ENCODE measurements at places on chromosomes 4 and X. TPM values are rescaled to one million over a fixed set of nuclear protein-coding genes. Genes with fewer than 3 reads are reported as not detected.

DNA sequence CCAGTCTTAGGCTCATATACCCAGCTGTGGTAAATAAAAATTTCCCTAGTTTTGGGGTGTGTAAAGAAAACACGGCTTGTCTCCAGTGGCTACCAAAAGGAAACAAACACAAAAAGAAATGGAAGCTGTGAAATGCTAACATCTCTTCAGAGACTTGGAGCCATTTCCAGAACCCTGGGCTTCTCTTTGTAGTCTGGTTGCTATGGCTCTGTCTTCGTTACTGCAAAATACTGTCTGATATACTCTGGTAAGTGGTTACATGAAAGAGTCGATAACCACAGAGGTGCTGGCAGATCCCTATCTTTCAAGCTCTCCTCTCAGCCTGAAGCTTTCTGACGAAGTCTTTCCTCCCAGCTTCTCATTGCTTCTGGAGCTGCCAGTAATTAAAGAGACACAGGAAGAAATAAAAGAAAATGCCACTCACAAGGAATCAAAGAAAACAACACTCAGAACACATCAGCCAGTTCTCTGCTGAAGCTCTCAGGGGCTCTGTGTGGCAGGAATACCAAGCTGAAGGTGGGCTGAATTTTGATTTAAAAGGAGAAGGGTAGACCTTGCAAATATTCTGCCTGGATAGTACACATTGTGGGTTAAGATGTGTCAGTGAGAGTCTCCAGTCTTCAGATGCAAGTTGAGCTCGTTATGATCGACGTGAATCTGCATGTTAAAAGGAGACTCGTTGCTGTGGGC, 107.6 kb upstream of the FAM9C start:
- H3K4me1 ChIP-seq: peaks cover 9% of the 10 kb centered on the region
- peaks cover 12% of the 10 kb centered on the region for H3K36me3 ChIP-seq
- no peak for DNase-seq
- H3K27ac ChIP-seq: no peak overlapping the region

- H3K27ac ChIP-seq: peak overlapping the region; percentile 72
- H3K4me3 ChIP-seq: no peak overlapping the region
- DNase-seq: peak; percentile 27
- peaks cover 9% of the 10 kb centered on the region for H3K36me3 ChIP-seq
- H3K27me3 ChIP-seq: peaks cover 2% of the 10 kb centered on the region
These were observed 53.8 kb downstream of the VSIG4 start for GRCh38 chrX:65985922-65986588.

DNA sequence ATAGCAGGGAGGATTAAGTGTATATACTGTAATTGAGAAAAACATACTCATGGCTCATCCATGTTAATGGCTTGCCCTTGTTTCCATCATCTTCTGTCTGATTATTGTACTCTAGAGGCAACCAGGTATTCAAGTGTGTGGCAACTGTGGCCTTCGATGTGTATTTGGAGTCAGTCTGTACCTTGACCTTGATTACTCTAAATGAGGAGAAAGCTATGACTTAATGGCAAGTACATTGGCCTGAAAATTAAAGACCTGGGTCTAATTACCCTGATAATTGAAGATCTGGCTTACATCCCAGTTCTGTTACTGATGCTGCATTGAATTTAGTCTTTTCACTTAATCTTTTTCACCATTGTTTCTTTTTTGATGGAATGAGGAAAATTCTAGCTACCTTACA, 409.2 kb downstream of the CCSER1 start:
- H3K27ac ChIP-seq: no peak overlapping the region
- no peaks in the 10 kb centered on the region for H3K4me1 ChIP-seq
- peaks cover 2% of the 10 kb centered on the region for H3K27me3 ChIP-seq
- no peaks in the 10 kb centered on the region for H3K36me3 ChIP-seq

The APBB2 gene
- 0.96 TPM for total RNA-seq

- no peak for DNase-seq
- H3K27ac ChIP-seq: no peak overlapping the region
- H3K36me3 ChIP-seq: no peaks in the 10 kb centered on the region
These were observed 11.4 kb downstream of the FGD1 start for GRCh38 chrX:54484666-54485065.

DNA sequence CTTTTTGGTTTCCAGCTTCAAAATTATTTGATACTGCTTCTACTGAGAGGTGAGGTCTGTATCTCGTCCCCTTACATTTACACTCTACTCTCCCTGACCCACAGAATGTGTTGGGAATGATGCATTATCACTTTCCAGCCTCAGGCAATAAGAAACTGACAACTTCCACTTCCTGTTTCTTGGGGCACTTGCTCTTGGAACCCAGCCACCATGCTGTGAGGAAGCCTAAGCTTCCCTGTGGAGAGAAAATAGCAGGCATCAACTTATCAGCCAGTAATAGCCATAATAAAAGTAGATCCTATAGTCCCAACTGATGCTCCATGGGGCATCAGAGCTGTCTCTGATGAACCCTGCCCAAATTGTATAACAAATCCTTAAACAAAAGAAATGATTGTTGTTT, 32.6 kb downstream of the RELL1 start:
- H3K4me3 ChIP-seq: no peak overlapping the region
- peaks cover 27% of the 10 kb centered on the region for H3K4me1 ChIP-seq
- H3K36me3 ChIP-seq: peaks cover 66% of the 10 kb centered on the region
- H3K27me3 ChIP-seq: no peaks in the 10 kb centered on the region

The SPACA5 gene
- not detected for total RNA-seq

The ATXN3L gene
- not detected for total RNA-seq

GRCh38 chr4:26765515-26765914, 95.1 kb upstream of the STIM2 start:
- peaks cover 8% of the 10 kb centered on the region for H3K4me1 ChIP-seq
- no peak overlapping the region for H3K4me3 ChIP-seq
- DNase-seq: no peak
- peaks cover 6% of the 10 kb centered on the region for H3K36me3 ChIP-seq
- no peaks in the 10 kb centered on the region for H3K27me3 ChIP-seq

DNA sequence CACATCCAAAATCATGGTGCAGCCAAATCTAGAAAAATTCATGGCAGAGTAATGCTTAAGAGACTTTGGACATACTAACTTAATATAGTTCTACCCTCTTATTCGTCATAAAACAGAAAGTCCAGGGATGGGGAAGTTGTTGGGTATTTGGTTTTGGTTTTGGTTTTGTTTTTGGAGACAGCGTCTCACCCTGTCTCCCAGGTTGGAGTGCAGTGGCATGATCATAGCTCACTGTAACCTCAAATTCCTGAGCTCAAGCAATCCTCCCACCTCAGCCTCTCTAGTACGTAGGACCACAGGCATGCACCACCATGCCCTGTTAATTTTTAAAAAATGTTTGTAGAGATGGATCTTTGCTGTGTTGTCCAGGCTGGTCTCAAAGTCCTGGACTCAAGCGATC, 271.8 kb upstream of the TENM3 start:
- DNase-seq: no peak
- H3K4me1 ChIP-seq: no peaks in the 10 kb centered on the region
- no peaks in the 10 kb centered on the region for H3K27me3 ChIP-seq

DNA sequence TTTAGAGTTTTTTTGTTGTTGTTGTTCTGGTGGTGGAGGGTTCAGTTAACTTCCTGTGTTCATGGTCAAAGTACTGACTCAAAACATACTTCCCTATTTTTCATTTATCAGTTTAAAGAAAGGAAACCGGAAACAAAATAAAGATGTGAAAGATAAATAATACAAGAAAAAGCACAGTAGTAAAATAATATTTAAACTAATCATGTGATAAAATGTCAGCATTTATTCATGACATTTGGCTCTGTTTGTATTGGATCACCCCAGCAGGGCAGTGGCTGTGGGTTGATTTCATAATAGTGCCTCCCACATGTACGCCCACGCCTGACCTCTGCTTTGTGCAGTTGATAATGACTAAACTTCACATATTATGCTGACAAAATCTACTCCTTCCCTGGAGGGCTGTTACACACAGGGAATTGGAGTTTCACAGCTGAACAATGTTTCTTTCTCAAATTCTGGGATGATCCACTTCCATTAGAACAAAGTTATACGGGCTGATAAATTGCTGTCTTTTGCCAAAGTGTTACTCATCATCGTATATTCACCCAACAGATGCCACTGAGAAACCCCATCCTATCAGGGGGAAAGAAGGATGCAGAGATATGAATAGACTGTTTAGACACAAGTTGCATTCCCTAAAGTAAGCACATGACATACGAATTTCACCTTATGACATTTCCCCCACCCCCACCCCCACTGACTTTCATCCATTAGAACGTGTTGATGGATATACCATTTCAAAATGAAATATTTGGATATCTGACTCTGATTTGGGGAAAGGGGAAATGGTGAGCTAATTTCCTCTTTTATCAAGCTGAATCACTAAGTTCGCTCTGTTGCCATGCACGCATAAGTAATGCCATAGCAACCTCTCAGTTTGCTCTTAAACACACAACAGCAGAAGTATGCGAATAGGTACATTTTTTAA, 48.3 kb downstream of the AMELX start:
- H3K4me1 ChIP-seq: no peaks in the 10 kb centered on the region
- H3K27me3 ChIP-seq: no peaks in the 10 kb centered on the region
- H3K4me3 ChIP-seq: no peak overlapping the region
- no peaks in the 10 kb centered on the region for H3K36me3 ChIP-seq

- H3K4me3 ChIP-seq: no peak overlapping the region
- DNase-seq: no peak
- no peak overlapping the region for H3K27ac ChIP-seq
- no peaks in the 10 kb centered on the region for H3K36me3 ChIP-seq
- no peaks in the 10 kb centered on the region for H3K4me1 ChIP-seq
These were observed 217.7 kb upstream of the CENPE start for GRCh38 chr4:103415801-103416200.

DNA sequence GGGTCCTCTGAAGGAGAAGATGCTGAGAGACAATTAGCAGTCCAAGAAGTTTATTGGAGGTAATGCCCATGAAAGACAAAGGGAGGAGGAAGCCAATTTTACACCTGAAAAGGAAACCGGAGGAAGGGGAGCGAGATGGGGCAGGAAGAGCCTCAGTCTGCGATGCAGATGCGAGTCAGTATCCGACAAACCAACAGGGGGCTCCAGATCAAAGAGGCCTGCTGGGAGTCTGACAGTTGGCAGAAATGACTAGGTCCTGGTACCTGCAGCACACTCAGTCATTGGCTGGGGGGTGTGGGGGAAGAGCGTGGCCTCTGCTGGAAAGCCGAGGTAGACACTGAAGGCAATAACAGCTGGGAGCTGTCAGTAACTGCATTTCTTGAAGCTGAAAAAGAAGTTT, 231.1 kb upstream of the CENPE start:
- H3K4me3 ChIP-seq: no peak overlapping the region
- no peaks in the 10 kb centered on the region for H3K36me3 ChIP-seq

The MAGEA10 gene
- not detected for total RNA-seq

The NAAA gene
- 50.5 TPM for total RNA-seq

- no peaks in the 10 kb centered on the region for H3K27me3 ChIP-seq
- H3K36me3 ChIP-seq: no peaks in the 10 kb centered on the region
- no peaks in the 10 kb centered on the region for H3K4me1 ChIP-seq
- no peak overlapping the region for H3K27ac ChIP-seq
- H3K4me3 ChIP-seq: no peak overlapping the region
- DNase-seq: no peak
These were observed 89.4 kb upstream of the PPP2R3B start for GRCh38 chrX:475926-476723.

GRCh38 chr4:159547645-159548308, 444.9 kb downstream of the RAPGEF2 start:
- H3K4me3 ChIP-seq: no peak overlapping the region
- no peak overlapping the region for H3K27ac ChIP-seq
- no peak for DNase-seq
- no peaks in the 10 kb centered on the region for H3K4me1 ChIP-seq
- H3K36me3 ChIP-seq: no peaks in the 10 kb centered on the region
- no peaks in the 10 kb centered on the region for H3K27me3 ChIP-seq

The XKRX gene
- total RNA-seq: 0.14 TPM

- no peaks in the 10 kb centered on the region for H3K27me3 ChIP-seq
- peak overlapping the region; percentile 56 for H3K4me3 ChIP-seq
- H3K27ac ChIP-seq: peak overlapping the region; percentile 86
- peaks cover 20% of the 10 kb centered on the region for H3K36me3 ChIP-seq
- peak; percentile 29 for DNase-seq
- H3K4me1 ChIP-seq: peaks cover 41% of the 10 kb centered on the region
These were observed 165.3 kb upstream of the PPP1R2C start for GRCh38 chrX:42943051-42943974.

- H3K36me3 ChIP-seq: no peaks in the 10 kb centered on the region
- peaks cover 3% of the 10 kb centered on the region for H3K4me1 ChIP-seq
- H3K4me3 ChIP-seq: no peak overlapping the region
These were observed 242.1 kb upstream of the ZCCHC13 start for GRCh38 chrX:74061879-74062278.

The DNASE1L1 gene
- total RNA-seq: 20.5 TPM

- no peak overlapping the region for H3K27ac ChIP-seq
- no peaks in the 10 kb centered on the region for H3K4me1 ChIP-seq
- H3K36me3 ChIP-seq: no peaks in the 10 kb centered on the region
- no peak overlapping the region for H3K4me3 ChIP-seq
These were observed 5.9 kb downstream of the TREX2 start for GRCh38 chrX:153439977-153440376.

The NR0B1 gene
- not detected for total RNA-seq

- no peaks in the 10 kb centered on the region for H3K27me3 ChIP-seq
- peak overlapping the region; percentile 58 for H3K4me3 ChIP-seq
These were observed 55.0 kb upstream of the BMP2K start for GRCh38 chr4:78720994-78721677.

GRCh38 chr4:76615999-76616398, 181.0 kb downstream of the SHROOM3 start:
- no peak overlapping the region for H3K4me3 ChIP-seq
- no peak for DNase-seq
- no peaks in the 10 kb centered on the region for H3K4me1 ChIP-seq
- peaks cover 13% of the 10 kb centered on the region for H3K27me3 ChIP-seq
- no peak overlapping the region for H3K27ac ChIP-seq

DNA sequence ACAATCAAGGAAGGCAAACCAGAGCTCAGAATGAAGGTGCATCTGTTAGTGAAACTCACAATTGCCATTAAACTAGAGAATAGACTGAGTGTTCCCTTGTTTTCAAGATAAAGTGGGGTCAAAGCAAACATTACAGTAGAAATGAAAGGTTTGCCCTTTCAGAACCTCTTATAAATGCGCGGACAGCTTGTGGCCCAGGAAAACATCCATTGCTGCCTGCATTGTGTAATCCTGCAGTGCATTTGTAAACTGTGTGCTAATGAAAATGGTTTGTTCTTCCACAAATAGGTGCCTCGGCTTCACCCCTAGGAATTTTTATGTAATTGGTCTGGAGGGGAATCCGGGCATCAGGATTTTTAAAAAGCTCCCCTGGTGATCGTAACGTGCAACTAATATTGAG, 62.8 kb downstream of the SNX25 start:
- no peak overlapping the region for H3K4me3 ChIP-seq
- H3K36me3 ChIP-seq: peaks cover 21% of the 10 kb centered on the region
- no peak overlapping the region for H3K27ac ChIP-seq

DNA sequence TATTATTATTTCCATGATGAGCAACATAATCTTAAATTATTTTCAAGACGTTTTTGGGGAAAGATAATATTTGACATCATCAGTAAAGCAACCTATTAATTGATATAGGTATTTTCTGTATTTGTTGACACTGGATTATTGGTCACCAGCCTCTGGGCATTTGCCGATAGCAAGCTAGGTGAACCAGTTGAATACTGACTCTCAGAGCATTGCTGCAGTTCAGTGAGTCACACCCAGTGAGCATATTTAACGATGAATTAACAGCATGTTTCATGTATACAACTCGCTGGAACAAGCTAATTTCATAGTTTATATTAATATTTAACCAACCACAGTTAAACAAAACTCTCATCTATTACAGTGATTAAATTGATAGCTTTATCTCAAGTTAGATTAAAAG, 1006.0 kb upstream of the DIAPH2 start:
- no peaks in the 10 kb centered on the region for H3K36me3 ChIP-seq
- no peak overlapping the region for H3K27ac ChIP-seq
- no peak for DNase-seq

GRCh38 chr4:92198711-92199110, 105.1 kb upstream of the GRID2 start:
- H3K4me3 ChIP-seq: no peak overlapping the region
- H3K4me1 ChIP-seq: no peaks in the 10 kb centered on the region
- no peaks in the 10 kb centered on the region for H3K36me3 ChIP-seq
- no peak for DNase-seq

The ARX gene
- not detected for total RNA-seq

The BCAP31 gene
- 141 TPM for total RNA-seq
